ENCODE measurements at places on chromosomes 1 and 21.

- DNase-seq: no peak
Observed at GRCh38 chr1:244211559-244211944, 160.5 kb downstream of the ZBTB18 start.

DNA sequence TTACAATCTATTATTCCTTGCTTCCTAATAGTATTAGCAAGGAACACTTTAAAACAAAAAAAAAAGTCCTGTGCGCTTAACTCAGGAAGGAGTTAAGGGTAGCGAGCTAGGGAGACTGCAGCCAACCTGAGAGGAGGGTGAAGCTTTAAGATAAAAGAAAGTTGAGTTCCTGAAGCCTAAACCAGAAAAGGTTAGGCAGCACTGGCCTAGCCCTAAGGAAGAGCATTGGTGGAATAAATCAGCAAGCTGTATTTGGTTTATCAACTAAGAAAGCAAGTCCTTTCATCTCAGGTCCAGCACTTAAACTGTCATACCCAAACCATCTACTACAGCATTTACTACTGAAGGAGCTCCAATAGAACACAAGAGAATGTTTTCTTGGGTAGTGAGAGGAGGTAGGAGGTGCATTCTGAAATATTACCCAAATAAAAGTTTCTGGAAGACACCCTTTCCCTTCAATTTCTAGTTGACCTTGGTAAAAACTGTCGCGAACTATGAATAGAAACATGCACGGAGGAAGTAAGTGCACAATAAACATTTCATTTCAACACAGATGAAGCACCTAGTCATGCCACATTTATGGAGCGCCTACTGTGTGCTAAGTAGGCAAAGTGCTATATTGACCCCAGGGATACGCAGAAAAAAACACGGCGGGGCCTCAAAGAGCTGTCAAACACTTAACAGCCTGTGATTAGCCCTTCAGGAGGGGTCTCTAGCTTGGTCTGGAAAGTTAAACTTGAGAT is 1.3 kb downstream of the GLRX2 start:
- peak; percentile 10 for DNase-seq

GRCh38 chr1:6512908-6513280 is 21.4 kb upstream of the PLEKHG5 start:
- DNase-seq: no peak

- peak; percentile 12 for DNase-seq
Observed at GRCh38 chr1:172397221-172397620, 23.3 kb upstream of the C1orf105 start.

DNA sequence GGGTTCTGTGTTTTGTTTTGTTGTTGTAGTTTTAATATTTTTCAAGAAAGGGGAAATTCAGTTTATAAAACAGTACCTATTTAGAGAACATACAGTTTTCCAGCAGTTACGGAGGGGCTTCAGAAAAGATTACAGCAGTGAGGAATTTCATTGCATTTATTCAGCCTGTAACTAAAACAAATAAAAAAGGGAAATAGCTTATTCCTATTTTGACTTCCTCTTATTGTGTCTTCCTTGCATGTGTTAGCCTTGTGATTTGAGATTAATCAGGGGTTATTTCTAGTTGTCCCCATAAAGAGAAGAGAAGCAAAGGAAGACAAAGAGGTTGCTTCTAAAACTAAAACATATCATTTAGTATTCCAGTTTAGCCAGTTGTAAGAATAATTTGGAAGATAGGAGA is 35.0 kb downstream of the CTTNBP2NL start:
- DNase-seq: no peak

DNA sequence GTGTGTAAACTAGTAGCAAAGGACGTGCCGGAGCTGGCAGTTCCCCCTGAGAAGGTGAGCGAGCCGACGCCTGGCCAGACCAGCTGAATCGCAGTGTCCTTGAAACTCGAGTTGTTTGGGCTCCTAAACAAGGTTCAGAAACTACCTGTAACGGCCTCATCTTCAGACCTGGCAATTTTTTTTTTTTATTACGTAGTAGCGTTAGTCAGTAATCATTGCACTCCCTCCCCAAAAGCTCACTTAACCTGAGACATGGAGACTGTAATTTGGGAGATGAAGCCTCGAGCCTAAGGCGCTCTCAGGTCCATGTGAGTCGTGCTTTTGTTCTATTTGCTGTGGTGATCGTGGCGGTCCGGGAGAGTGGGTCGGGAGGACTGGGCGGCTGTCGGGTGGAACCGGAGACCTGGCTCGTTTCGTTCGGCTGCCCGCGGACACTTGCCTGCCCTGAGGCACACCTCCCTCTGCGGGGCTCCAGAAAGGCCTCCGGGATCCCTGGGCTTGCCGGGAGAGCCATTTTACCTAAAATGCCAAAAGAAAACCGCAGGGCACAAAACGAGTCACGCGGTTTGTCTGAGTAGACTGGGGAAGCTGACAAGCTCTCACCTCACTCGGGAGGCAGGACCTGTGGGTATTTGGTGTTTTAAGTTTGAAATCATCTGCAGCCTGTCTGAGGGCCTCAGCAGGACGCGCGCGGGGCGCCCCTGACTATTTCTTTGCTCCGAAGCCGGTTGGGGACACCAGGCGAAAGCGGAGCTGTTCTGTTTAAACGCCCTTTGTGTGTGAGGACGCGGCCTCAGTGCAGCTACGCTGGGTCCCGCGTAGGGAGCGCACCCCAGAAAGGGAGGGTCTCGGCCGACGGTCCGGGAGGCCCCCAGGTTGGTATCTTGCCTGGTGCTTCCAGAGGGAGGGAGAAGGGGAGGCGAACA is 722 bp downstream of the LHX8 start:
- DNase-seq: no peak

- no peak for DNase-seq
Observed at GRCh38 chr1:117209094-117209493, 1.6 kb downstream of the VTCN1 start.

DNA sequence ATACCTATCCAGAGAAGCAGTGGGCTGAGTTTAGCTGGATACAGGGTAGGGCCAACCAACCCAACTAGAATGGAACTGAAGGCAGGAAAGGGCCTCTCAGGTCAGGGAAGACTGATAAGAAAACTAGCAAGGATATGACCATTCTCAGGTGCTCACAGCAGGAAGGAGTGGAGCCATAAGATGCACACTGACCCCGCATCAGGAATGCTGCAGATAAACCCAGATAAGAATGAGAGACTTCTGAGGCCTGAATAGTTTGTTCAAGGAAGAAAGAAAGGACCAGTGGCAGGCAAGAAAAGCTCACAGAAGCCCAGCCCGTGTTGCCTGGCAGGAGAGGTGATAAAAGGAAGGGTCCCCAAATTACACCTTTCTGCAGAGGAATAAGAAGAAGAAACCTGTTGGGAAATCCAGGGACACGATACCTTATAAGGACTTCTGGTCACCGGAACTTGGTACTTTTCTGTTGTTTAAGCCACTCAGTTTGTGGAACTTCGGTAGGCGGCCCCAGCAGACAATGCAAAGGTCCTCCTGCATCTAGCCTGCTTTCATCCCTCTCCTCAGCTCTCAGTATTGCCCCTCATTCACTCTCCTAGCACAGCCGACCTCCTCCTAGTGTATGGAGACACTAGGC is 58.9 kb downstream of the ATP1A1 start:
- no peak for DNase-seq

- DNase-seq: no peak
Observed at GRCh38 chr1:61782771-61783170, 40.5 kb downstream of the PATJ start.

All from RKO (cell line).